ENCODE measurements at places on chromosomes 12 and 14.

DNA sequence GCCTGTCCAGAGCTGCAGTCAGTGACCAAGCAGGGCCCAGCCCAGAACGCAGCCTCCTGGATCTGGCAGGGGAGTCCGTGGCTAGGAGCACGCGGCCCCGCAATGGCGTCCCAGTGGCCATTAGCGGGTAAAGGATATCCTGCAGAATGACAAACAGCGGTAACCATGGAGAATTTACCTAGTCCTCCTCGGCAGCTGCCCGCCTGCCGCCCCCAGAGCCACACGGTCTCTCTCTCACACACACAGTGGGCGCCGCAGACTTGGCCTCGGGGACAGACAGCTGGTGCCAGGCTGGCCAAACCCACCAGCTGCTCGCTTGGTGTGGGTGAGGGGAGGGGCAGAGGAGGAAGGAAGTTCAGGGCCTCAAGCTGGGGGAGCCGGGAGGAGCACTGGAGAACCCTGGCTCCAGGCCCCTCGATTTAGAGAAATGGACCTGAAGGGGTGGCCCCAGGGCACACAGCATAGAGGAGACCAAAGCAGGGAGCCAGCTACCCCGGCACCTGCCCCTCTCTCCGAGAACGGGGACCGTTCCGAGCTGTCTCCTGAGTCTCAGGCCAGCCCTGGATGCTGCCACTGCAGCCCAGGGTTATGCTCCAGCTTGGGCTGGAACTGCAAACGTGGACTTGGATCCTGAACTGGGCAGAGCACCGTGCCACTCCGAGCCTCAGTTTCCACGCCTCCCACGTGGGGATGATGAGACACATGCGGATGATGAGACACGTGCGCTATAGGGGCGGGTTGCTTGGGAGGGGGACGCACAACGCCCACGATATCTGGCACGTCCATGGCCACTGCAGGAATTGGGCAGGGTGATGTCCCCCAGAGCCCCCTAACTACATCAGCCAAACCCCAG, 3.4 kb downstream of the CDK2AP1 start:
- no peak for DNase-seq

DNA sequence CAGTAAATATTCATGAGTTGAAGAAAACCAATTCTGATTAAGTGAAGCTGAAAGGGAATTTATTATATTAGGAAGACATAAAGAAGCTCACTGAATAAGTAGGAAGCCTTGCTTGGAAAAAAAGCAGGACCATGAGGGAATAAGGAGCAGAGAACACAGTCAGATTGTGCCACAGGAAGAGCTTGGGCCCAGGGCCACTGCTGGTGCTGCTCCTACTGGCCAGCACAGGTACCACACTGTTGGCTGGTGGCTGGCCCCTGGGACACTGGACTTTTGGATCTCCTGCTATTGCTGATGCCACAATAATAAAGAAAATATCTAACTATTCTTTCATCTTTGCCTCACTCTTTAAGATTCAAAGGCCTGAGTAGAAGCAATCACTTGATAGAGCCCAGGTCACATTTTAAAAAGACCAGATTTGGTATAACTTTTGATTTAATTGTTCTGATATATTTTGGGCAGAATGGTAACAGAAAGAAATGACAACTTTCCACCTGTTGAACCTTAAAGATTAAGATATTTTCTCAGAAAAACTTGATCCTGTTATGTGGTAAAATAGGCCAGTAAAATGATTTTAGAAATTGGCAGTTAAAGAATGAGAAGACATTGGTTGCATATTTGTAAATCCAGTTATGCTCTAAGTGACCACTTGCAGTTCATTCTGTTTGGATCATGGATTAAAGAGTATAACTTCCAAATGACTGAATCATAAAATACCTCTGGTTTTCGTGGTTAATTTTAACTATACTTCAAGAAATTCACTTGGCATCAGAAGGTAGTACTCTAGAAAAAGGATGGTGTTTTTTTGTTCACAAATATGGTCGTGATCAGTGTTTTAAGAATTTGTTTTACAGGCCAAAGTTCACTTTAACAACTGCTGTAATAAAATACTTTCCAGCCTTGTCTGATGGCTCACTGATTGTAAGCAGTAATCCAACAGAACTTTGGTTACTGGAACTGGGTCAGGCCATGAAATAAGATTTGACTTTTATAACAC, 68.3 kb downstream of the DERA start:
- no peak for DNase-seq

GRCh38 chr12:126157575-126157966, 1092.3 kb downstream of the AACS start:
- no peak for DNase-seq

- DNase-seq, result no peak
These were observed 841 bp downstream of the GLI1 start for GRCh38 chr12:57460468-57460784.

DNA sequence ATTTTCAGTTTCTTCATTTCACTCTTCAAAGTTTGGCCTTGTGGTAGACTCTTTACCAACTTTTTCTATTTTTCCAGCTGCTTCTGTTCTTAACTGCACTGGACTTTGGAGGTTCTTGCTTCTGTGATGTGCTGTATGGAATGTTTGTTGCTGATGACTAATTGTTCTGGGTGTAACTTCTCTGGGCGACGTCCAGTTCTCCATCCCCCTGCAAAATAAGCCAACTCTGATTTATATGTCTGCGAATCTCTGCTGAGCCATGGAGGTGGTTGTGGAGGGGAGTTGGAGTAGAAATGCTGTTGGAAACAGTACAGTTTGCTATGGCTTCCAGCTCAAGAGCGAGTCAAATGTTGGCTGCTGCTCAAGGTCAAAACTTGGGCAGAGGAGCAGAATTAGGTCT, 113.9 kb upstream of the DYRK2 start:
- DNase-seq, result no peak

DNA sequence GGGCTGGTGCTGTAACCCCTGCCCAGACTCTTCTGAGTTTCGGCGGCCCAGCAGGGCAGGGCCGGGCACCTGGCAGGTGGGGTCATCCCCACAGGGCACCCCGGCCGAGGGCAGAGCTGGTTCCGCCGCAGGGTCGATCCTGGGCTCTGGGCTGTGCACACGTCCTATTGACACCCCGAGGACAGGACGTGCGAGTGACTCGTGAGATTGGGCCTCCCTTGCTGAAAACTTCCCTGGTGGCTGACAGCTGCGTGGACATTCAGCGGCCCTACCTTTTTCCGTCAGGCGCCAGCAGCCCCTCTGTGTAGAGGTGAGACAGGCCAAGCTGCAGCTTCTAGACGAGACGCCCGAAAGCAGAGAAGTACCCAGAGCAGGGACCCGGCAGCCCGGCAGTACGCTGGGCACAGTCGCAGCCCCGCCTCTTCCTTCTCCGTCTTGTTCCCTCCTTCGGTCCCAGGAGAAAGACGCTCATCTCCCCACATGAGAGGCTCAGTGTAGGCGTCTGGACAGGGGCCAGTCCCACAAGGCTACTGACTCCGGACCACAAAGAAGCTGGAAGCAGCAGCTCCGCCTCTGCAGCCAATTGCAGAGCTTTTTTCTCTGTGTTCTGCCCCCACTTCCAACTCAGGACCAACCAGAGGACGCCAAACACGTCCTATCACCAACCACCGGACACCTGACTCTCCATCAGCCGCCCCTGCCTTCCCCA, at the start of gene LRCOL1:
LRCOL1 (minus strand) TSS at position 532 of the 709 bp plus-strand sequence. CDS start 4,331 bp downstream, outside the sequence.
- DNase-seq, result no peak

GRCh38 chr14:67806246-67806645, 10.1 kb downstream of the ZFYVE26 start:
- no peak for DNase-seq

DNA sequence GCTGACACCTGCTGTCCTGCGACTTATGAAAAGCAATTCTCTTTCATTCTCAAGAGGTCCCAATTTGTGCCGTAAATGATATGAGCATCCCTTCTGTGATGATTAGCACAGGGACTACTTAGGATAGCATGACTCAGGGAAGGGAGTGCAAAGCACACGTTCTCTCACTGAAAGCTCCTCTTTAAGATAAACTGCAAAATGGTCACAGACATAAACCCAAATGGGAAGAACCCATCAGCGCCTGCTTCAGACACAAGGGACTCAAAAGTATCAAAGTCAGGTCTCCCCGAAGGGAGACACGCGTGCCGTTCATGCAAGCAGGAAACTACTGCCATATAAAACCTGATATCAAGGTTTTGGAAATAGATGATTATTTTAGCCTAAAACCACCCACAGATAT, 33.9 kb upstream of the PIWIL1 start:
- no peak for DNase-seq

GRCh38 chr14:63992858-63993257, 140.1 kb downstream of the SYNE2 start:
- DNase-seq, result no peak

GRCh38 chr12:68321140-68321539, 11.0 kb downstream of the MDM1 start:
- no peak for DNase-seq

DNA sequence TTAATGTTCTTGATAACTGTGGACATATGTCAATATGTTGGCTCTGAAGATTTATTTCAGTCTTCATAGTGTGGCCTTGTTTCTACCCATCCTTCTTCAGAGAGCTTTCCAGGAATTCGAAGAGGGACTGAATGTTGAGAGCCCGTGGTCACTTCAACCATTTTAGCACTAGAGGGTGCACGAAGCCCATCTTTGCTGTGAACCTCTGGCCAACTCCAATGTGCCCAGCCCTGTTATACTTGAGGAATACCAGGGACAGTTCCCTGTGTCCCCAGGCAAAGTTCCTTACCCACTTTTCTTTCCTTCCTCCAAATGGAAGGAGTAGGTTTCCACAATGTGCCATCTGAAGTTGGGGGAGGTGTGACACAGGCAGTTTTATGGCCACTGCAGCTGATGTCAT, 603.5 kb downstream of the RPL10L start:
- no peak for DNase-seq

GRCh38 chr12:126384026-126384564, 1318.9 kb downstream of the AACS start:
- no peak for DNase-seq

DNA sequence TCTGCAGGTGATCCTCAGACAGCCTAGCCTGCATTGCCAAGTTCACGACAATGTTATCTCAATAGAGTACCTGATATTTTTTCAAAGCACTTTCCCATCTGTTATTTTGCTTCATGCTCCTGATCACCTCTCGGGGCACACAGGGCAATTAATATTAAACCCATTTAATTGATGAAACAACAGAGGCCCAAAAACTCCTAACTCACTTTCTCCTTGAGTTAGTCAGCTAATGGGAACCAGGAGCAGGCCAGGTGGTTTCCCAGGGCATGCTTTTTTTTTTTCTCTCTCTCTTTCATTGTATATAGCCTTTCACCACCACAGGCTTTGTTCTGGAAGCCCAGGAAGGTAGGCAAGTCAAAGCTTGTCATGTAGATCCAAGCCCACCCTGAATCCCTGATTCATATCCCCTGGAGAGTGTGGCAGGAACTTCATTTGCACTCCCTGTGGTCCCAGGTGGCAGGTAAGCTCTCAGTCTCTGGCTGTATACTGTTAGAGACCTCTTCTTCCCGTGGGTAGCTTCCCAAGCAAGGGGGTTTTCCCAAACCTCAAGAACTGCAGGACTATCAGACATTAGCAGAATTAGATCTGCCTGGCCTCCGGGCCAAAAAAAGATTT, 41.6 kb upstream of the MAP1LC3B2 start:
- no peak for DNase-seq

- DNase-seq, result peak; percentile 19
These were observed 10.2 kb upstream of the EDDM3B start for GRCh38 chr14:20757965-20758364.

GRCh38 chr12:54040648-54041047, 7.8 kb downstream of the HOXC5 start:
- no peak for DNase-seq

- no peak for DNase-seq
These were observed 9.5 kb downstream of the POMT2 start for GRCh38 chr14:77311217-77311616.

DNA sequence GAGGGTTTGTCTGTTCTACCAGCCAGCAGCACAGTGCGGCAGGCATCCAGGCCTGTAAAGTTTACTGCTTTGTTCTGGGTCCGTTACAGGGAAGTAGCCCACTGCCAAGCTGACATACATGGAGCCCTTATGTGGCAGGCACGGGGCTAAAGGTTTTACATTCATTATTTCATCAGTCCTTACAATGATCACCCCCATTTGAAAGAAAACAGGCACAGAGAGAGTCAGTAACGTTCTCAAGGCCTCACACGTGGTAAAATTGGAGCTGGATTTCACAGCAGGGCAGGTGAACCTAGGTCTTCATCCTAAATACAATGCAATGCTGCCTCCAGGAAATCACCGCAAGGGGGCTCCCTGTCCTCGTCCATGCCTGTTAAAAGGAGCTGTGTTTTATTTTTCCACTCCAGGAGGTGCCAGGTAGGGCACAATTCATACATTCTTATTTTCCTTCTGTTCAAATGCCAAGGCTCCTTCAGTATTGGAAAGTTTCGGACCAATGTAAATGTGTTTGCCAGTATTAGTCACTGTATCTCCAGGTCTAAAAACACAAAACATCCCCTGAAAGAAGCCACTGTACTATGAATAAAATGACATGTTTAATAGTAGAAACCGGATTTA, 172.2 kb upstream of the GZMB start:
- no peak for DNase-seq

- DNase-seq, result no peak
These were observed 42.4 kb downstream of the PDE3A start for GRCh38 chr12:20410734-20411133.

DNA sequence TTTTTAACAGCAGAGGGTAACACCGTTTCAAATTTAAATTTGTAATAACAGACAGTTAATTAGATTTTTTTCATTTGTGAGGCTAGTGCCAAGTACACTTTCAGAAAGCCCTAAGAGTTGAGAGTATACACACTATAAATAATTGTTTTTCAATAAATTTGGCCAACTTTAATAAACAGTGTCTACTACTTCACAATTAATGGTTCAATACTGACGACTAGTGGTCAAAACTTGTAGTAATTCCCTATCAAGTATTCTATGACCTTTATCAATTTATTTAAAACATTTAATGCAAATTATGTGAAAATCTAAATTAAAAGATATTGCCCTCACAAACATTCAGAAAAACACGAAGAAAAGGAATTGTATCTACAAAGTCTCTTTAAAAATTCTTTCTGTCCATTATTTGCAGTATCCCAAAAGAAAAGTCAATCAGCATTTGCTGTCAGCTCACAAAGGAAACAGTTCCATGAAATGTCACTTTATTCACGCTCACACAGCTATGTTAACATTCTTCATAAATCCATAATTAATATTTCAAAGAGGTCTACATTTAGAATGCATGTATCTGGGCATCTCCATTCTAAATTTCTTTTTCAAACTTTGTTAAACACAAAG, 91.2 kb downstream of the CEP128 start:
- no peak for DNase-seq

- DNase-seq, result no peak
These were observed 92.1 kb upstream of the OTX2 start for GRCh38 chr14:56902385-56902784.

GRCh38 chr12:118145798-118146156, 9.9 kb downstream of the PEBP1 start:
- no peak for DNase-seq

DNA sequence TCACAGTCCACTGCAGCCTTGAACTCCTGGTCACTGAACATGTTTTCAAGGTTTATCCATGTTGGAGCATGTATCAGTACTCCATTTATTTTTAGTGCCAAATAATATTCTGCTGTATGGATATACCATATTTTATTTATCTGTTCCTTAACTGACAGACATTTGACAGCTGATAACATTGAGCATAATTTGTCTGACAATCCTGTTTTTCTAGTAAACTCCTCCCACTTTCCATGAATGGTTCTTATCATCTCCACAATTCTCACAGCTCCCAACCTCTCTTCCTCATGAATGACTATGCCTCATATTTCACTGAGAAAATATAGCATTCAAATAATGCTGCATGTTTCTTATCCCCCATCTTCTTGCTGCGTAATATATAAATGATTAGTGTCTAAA, 33.3 kb downstream of the COCH start:
- DNase-seq, result no peak
